ENCODE measurements at places on chromosomes 3 and 15.

- DNase-seq: no peak
Measured at GRCh38 chr15:87394676-87395075, 861.9 kb downstream of the NTRK3 start.

DNA sequence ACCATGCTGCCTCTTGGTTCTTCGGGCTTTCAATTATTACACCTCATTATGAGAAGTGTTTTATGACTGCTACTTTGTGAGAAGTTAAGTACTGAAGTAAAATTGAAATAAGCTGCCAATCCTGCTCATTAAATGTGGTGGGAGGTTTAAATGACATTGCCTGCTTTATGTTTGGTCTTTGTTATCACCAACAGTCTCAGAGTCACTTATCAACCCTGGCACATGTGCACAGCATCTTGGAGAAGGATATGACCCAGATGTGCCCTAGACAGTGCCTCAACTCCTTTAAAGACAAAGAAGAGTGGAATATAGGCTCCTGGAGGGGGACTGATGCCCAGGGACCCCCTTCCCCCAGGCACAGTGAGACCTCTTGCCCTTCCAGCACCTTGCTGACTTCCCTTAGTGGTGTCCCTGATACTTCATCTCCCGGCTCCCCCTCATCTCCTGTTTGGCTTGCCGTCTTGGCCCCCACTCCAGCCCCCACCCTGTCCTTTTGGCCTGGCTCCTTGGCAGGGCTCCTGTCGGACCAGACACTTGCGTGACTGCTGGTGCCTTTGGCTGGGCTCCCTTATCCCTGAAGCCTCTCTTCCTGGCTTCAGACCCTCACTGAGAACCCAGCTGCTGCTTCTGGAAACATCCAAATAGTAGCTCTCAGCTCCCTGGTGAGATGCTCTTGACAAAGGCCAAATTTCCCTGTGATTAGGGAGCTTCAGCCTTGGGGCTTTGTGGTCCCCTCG is 39.8 kb downstream of the ARHGAP31 start:
- no peak for DNase-seq

DNA sequence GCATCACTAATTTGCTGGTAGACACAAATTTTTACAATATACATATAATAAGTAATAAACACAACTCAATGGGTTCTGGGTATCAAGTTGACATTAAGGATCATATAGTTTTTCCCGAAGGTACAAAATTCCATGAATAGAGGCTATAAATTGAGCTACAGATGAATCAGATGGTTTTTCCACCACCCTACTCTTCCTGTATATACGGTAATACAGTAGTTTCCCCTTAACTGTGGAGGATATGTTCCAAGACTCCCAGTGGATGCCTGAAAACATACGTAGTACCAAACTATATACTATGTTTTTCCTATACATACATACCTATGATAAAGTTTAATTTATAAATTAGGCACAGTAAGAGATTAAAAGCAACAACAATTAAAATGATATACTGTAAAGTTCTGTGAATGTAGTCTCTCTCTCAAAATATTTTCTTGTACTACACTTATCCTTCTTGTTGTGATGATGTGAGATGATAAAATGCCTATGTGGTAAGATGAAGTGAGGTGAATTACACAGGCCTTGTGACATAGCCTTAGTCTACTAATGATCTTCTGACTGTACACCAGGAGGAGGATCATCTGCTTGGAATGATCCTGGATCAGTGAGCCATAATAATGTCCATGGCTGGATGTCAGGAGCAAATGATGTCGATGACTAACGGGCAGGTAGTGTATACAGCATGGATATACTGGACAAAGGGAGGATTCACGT is 116.7 kb downstream of the NR1I2 start:
- DNase-seq: no peak

GRCh38 chr3:117853923-117854668 is 1144.5 kb downstream of the TUSC7 start:
- no peak for DNase-seq

GRCh38 chr3:14224895-14225294 is 46.3 kb downstream of the LSM3 start:
- no peak for DNase-seq

GRCh38 chr15:40061212-40061901 is 22.4 kb upstream of the SRP14 start:
- no peak for DNase-seq

GRCh38 chr15:52445553-52445952 is 83.1 kb downstream of the MYO5A start:
- no peak for DNase-seq

DNA sequence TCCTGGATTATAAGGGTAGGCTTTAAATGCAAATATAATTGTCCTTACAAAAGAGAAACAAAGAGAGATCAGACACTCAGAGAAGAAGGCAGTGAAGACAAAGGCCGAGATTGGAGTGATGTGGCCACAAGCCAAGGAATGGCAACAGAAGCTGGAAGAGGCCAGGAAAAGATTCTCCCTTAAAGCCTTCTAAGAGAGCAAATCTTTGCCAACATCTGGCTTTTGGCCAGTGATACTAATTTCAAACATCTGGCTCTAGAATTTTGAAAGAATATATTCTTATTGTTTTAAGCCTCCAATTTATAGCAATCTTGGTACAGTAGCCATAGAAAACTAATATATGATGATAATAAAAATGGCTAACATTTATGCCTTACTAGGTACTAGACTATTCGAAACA is 615.8 kb upstream of the ZNF385D start:
- no peak for DNase-seq

DNA sequence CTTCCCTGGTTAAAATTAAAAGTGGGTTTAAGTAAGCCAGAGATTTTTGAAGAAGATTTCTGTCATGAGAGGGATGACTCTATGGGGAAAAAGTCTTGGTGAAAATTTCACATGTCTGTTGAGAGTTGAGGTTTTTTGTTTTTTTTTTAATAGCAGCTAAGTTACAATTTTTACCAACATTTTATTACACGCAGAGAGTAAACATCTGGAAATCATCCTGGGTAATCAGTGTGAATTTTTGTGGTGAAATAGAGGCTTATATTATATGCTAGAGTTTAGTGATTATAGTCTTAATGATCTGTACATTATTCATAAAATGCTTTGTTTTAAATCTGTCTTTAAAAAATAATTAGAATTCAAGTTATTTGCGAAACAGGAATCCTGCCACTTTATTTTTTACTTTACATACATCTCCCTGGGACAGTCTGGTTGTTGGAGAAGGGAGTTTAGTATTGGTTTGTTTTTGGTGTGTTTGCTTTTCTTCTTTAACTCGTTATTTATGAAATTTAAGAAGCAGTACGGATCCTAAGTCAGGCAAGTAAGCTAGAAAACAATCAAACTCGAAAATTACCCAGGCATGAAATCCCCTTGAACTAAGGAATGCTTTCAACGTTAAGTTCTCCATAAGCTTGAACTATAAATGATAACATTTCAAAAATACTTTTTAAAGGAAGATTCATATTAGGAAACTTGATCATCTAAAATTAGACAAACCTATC is 143.4 kb upstream of the TSC22D2 start:
- DNase-seq: no peak

DNA sequence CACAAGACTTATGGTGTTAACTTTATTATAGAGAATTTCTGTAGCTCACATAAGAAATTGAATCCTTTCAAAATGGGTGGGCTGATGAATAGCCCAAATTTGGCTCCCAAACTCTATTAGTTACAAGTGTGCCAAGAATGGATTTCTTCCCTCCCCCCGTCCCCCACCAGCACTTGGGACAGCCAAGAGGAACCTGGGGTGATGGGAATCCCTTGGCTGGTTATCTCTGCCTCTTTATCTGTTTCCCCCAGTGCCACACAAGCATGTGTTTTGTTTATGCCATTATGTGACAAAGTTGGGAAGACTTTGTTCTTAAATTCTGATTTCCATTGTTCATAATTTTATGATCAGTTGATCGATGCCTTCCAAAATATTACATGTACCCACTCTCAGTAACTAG is 28.3 kb downstream of the CMSS1 start:
- DNase-seq: no peak

GRCh38 chr15:74843891-74844299 is 939 bp upstream of the ULK3 start:
- no peak for DNase-seq

DNA sequence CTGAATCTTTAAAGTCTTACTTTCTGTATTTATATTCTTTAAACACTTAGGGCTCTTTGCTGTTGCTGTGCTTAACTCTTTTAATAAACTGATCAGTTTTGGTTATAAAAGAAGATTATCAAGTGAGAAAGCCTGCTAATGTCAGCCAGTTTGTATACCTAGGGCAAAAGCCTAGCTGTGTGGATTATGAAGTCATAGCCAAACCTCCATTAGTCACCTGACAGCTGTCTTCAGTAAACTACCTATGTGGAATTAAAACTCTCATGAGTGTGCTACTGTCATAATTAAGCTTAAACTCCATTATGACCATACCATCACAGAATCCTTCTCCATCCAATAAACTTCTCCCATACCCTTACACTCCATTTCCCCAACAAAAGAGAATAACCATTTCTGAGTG is 762.7 kb downstream of the NTRK3 start:
- no peak for DNase-seq

DNA sequence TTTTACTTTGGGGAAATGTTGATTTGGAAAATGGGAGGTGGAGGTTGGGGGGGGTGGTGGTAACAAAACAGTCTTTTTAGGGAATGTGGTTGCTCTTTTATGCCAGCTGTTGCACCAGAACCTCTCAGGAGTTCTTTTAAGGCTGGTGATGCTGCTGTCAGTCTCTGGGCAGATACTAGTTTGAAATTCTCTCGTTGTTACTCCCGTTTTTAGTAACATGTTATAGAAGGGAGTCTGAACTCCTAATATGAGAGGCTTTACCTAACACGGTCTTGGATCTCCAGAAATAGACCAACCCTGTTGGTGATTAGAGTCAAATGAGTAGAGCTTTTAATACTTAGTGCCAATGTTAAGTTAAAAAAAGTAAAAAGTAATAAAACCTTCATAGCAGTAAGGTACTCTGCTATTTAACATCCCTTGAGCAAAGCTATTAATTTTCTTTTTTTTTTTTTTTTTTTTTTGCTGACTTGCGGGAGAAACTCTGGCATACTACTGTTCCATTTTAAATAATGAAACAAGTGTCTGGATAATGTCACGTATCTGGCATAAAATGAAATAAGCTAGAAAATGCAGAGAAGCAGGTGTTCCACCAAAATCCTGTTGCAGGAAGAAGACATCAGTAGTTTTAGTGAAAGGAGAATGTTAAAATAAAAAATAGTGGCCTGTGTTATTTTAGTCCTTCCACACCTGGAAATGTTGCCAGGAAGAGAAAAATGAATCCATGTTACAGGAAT is 156.7 kb downstream of the CACNA1D start:
- DNase-seq: no peak

- no peak for DNase-seq
Measured at GRCh38 chr3:191882289-191882688, 421.3 kb downstream of the PYDC2 start.

GRCh38 chr15:63891079-63891767 is 57.5 kb upstream of the HERC1 start:
- DNase-seq: peak; percentile 75

- DNase-seq: no peak
Measured at GRCh38 chr3:97647441-97647982, 117.0 kb upstream of the ARL6 start.

DNA sequence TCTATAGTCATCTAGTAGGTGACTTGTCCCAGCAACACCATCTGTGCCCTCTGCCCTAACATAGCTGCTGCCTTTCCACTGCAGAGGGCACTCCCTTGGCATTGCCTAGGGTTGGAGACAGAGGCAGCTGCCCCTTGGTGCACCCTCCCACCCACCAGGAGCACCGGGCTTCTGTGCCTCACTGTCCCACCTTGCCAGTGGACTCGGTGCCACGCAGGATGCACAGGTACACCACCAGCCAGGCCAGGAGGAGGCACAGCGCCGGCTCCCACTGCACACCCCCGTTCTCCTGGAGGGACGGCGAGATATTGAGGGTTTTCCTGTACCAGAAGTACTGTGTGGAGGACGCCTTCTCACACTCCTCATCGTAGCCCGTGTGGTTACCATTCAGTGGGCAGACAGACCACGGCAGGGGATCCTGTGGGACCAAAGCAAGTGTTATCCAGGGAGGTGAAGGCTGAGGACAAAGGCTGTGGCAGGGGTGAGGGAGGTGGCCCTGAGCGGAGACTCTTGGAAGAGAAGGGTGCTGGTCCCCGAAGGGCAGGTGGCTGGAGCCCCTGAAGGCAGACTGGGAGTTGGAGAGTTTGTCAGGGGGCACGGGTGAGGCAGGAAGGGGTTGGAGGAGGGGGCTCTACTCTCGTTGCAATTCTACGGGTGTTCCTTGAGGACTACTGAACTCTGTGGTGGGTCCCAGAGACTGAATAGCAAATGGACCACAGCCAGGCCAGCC is 20.6 kb downstream of the SLC6A20 start:
- DNase-seq: no peak

- no peak for DNase-seq
Measured at GRCh38 chr15:87736891-87737389, 519.6 kb downstream of the NTRK3 start.

DNA sequence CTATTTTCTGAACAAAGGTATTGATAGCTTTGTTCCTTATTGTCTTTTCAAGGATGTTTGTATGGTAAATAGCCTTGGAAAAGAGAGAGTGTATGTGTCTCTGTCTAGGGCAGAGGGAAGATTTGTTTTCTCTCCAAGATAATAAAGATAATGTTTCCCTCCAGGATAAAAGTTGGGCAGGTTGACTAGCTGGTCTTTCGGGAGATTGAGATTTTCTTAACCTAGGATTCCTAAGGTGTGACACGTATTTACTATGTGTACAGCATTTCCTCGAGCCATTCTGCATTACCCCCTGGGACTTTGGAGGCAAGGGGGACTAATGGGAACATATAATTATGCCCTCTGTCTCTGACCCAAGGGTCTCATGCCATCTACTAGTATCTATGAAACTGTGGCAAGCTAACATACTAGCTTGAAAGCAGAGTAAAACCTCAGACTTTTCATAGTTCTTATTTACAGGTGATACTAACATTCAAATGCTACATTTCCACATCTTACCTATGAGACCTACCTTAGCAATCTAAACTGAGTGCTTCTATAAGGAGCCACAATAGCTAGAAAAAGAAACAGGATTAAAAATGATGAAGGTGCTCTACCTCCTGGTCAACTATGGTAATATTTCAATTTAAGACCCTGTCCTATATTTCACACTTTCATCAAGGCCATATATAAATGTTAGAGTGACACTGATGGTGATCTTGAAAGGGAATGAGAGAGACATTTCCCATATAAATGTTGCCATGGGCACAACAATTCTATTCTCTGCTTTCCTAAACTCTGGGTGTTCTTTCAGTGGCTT is 252.9 kb upstream of the CBLB start:
- no peak for DNase-seq

GRCh38 chr3:47661121-47661752 is 82.6 kb upstream of the CSPG5 start:
- no peak for DNase-seq

DNA sequence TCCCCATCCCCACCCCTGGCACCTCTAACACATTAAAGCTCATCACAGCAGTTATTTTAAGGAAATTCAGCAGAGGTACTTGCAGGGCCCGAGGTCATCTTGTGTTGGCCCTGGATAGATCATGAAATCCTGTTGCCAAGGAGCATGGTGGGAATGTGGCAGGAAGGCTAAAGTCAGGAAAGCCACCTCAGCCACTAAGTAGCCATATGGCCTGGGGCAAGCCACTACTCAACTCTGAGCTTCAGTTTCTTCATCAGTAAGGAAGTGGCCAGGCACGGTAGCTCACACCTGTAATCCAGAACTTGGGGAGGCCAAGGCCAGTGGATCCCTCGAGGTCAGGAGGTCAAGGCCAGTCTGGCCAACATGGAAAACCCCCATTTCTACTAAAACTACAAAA is 55.9 kb downstream of the LIPC start:
- no peak for DNase-seq
